ENCODE measurements at places on chromosomes 13 and 19. TPM values are rescaled to one million over a fixed set of nuclear protein-coding genes. Genes with fewer than 3 reads are reported as not detected.

GRCh38 chr19:5903056-5903623 is 450 bp downstream of the NDUFA11 start:
- H3K27ac ChIP-seq, result peak overlapping the region; percentile 84
- DNase-seq, result no peak
- H3K36me3 ChIP-seq, result no peaks in the 10 kb centered on the region
- H3K4me3 ChIP-seq, result peak overlapping the region; percentile 91
- H3K4me1 ChIP-seq, result peaks cover 27% of the 10 kb centered on the region
- no peaks in the 10 kb centered on the region for H3K27me3 ChIP-seq

GRCh38 chr13:86825410-86825809 is 845.8 kb upstream of the SLITRK5 start:
- DNase-seq, result no peak
- no peaks in the 10 kb centered on the region for H3K27me3 ChIP-seq
- H3K36me3 ChIP-seq, result no peaks in the 10 kb centered on the region
- H3K4me1 ChIP-seq, result no peaks in the 10 kb centered on the region
- no peak overlapping the region for H3K4me3 ChIP-seq

DNA sequence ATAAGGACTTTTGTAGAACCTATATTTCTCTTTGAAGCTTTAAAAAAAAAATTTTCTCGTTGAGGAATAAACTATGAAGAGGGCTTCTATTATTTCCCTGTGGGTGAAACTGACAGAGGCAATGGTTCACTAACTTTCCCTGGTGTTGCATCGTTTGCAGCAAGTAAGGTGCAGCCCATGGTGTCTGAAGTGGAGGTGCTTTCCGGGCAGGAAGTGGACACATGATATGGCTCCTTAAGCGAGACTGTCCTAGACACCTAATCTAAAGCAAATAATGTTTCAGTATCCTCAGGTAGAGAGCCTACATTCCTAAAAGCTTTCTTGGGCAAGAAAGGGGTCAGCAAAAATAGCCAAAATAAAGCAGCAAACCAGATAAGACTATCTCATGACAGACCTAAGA is 437.6 kb upstream of the ARGLU1 start:
- H3K27ac ChIP-seq, result no peak overlapping the region
- no peaks in the 10 kb centered on the region for H3K4me1 ChIP-seq
- no peaks in the 10 kb centered on the region for H3K36me3 ChIP-seq

DNA sequence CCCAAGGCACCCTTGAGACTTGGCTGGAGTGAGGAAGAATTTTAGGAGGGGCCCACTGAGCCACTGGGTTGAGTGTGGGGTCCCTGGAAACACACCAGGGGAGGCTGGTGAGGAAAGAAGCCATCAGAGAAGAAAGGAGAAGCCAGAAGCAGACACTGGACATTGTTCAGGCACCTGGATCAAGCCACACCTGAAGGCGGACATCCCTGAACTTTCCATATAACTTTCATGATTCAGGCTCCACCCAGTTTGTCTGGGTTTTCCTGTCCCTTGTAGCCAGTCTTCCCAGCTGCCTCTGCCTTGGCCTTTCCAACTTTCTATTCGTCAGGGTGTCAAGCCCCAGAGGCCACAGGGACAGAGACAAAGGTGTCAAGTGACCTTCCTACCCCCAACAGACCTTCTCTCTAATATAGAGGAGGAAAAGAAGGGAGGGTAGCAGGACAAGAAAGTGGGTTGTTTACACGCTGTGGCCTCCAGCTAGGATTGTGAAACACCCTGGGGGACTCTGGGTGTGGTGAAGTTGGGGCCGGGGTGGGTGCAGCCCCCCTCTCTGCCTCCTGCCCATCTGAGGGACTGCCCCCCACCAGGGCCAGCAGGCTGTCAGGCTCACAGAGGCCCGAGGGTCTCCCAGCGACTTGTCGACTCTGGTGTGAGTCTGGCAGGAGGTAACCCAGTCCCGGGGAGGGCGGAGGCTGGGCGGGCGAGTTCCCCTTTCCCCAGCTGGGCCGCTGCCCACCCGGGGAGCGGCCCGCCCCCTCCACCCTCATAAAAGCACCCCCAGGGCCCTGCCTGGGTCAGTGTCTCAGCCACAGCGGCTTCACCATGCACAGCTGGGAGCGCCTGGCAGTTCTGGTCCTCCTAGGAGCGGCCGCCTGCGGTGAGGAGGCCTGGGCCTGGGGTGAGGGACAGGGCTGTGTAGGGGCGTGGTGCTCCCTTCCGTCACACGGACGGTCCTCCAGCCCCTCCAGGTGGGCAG is at the start of gene CFD:
TSS of gene CFD (plus strand) at position 797 of the 976 bp plus-strand sequence. CDS start at position 823, 26 bp downstream.
- peak within 1 kb of the TSS; percentile 45 for H3K4me3 ChIP-seq
- H3K27me3 ChIP-seq, result peaks cover 44% of the 10 kb centered on the region
- DNase-seq, result peak; percentile 89
- H3K27ac ChIP-seq, result peak within 1 kb of the TSS; percentile 59
- no peaks in the 10 kb centered on the region for H3K36me3 ChIP-seq

NTN5 gene
- 1.2 TPM for total RNA-seq
